ENCODE measurements at places on chromosomes 7 and 10. TPM values are rescaled to one million over a fixed set of nuclear protein-coding genes. Genes with fewer than 3 reads are reported as not detected.

CYP2C19 gene
- not detected for total RNA-seq

SUN1 gene
- 76.0 TPM for total RNA-seq

NPSR1 gene
- not detected for total RNA-seq

FOXP2 gene
- total RNA-seq: 6.2 TPM

MRLN gene
- not detected for total RNA-seq

PPP1R3C gene
- total RNA-seq: 7.9 TPM

INSYN2A gene
- total RNA-seq: not detected

SPDYE6 gene
- total RNA-seq: not detected

HOXA7 gene
- total RNA-seq: not detected

MICU1 gene
- 50.9 TPM for total RNA-seq

HOXA5 gene
- not detected for total RNA-seq

NUTM2B gene
- 0.33 TPM for total RNA-seq

KNDC1 gene
- 0.36 TPM for total RNA-seq

LIPF gene
- total RNA-seq: not detected

CTAGE6 gene
- total RNA-seq: not detected

CAV1 gene
- total RNA-seq: 70.0 TPM

NYAP1 gene
- total RNA-seq: 0.33 TPM

HECW1 gene
- not detected for total RNA-seq
